Activated gamma-delta T cell (primary cell): ENCODE measurements at places on chromosomes 2 and 18.

- no peak for DNase-seq
Measured at GRCh38 chr2:188269004-188269403, 22.7 kb upstream of the GULP1 start.

GRCh38 chr2:175049661-175050060 is 44.5 kb upstream of the CHN1 start:
- DNase-seq = no peak

GRCh38 chr18:48943333-48943732 is 7.4 kb downstream of the SMAD7 start:
- DNase-seq = no peak

DNA sequence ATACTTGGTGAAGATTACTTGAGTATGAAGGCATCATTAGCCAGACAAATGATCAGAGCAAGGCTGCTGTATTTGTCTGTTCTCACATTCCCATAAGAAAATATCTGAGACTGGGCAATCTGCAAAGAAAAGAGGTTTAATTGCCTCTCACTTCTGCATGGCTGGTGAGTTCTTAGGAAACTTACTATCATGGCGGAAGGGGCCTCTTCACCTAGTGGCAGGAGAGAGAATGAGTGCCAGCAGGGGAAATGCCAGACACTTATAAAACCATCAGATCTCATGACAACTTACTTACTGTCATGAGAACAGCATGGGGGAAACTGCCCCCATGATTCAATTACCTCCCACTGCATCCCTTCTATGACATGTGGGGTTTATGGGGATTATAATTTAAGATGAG is 452.3 kb downstream of the GALR1 start:
- DNase-seq = no peak

DNA sequence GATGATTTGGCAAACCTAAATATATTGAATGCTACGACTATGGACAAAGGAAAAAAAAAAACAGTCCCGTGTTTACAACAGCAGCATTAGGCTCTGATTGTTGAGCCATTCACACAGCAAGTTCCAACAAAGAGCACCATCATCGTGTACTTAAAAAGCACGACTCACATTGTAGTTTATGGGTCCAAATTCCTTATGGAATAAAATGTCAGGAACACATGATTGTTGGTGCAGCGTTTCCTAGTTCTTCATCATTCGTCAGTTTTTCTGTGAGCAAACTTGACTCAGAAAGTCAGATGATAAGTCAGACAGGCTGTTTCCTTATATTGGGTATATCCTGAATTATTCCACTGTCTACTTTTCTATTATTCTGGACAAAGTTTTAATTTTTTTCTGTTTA is 10.0 kb upstream of the KIDINS220 start:
- no peak for DNase-seq

- no peak for DNase-seq
Measured at GRCh38 chr2:167342769-167343168, 454.5 kb downstream of the XIRP2 start.

- no peak for DNase-seq
Measured at GRCh38 chr18:48138210-48138609, 207.8 kb upstream of the SMAD2 start.

- DNase-seq = no peak
Measured at GRCh38 chr2:100840519-100840918, 20.6 kb downstream of the NPAS2 start.

DNA sequence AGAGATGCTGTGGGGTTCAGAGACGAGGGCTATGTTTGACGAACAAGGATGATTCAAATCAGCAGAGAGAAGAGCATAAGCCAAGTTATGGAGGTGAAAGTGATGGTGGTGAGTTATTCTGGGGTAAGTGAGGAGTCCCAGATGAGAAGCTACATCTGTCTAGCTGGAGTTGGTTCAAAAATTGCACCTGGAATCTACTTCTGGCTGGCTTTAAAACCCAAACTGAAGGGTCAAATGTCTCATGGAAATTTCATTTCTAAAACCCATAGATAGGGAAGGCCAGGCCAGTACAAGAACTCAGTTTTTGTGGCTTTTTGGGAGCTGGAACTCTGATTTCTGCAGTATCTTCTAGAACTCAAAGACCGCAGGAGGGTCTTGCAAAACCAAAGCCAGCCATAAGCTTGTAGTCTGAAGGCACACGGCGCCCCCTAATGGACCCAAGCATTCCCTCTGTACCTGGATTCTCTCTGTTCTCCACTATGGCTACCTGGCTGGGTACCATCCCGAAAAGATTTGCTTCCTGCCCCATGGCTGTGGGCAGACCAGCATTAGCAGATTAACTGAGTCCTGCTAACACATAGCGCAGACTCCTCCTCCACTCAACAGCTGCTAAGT is 229.1 kb upstream of the SLC14A2 start:
- DNase-seq = no peak

GRCh38 chr2:170222298-170222697 is 44.4 kb downstream of the MYO3B start:
- DNase-seq = no peak

DNA sequence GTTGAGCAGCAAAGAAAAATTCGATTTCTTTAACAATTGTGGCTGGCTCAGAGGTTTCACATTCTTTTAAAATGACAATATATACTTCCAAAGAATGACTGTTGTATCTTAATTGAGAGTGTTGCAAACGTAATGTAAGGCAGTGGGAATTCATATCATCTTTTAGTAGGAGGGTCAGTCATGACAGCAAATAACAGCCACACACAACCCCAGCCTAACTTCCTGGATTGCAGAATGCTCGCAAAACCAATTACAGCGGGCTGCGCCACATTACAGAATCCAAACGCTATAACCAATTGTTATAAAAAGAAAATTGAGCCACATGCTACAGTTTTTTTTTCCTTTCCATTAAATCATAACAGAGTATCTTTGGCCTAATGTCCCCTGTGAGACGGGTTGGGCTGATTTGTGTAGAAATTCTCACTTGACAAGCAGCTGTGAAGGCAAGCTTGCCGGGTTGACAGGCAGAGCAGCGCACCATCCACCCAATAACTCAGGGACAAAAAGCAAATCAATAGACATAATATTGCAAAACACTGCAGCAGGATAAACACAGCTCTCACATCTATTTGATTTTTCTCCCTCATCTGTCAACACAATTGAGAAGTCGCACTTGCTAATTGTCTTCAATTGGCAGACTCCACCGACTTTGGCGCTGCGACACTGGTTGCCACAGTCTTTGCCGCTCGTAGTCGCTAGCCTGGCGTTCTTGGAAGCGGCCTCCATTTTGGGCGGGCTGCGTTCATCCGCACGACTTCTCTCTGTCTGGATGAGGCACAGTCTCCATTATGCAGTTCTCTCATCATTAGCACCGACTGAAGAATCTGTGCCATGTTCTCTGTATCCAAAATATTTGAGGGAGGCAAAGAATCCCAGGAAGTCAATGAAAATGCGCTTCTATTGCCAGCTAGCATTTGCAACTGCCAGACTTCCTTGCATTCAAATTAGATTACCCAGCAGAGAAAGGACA is 95.0 kb upstream of the CCDC68 start:
- DNase-seq = no peak

- DNase-seq = no peak
Measured at GRCh38 chr2:178309541-178309940, 115.2 kb downstream of the OSBPL6 start.

GRCh38 chr2:19350678-19351401 is 7.6 kb downstream of the OSR1 start:
- DNase-seq = no peak

- DNase-seq = no peak
Measured at GRCh38 chr2:66580166-66581049, 145.5 kb downstream of the MEIS1 start.

DNA sequence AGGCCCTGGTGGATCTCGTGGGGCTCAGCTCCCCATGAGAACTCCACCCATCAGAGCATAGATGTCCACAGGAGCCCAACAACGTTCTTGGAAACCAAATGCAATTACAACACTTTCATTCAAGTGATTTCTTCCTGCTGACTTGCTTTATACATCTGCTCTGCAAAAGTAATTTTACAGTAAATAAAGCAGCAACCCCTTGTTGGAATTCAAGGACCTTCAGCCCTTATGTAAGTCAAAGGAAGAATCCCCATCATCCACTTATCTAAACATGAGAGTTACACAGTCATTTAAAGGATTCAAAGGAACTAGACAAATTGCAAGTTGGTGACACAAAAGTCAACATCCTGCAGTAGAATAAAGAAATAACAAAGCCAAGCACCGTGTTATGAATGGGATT is 17.1 kb upstream of the ANTXR1 start:
- no peak for DNase-seq

DNA sequence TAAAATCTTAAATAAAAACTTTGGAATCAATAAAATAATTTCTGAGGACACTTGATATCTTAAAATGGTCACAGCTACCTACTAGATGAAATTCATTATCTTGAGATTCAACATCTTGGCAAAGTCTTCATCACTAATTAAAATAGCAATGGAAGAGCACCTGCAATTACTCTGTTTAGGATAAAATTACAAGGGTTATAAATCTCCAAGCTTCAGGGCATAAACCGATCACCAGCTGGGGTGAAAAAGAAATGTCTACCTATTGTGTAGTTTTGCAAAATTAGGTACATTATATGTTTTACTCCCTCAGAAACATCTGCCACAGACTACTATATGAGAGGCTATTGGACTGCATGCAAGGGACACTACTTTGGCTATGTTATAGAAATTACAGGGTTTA is 327.1 kb downstream of the CCDC178 start:
- no peak for DNase-seq

GRCh38 chr2:117858892-117859531 is 44.5 kb downstream of the DDX18 start:
- DNase-seq = no peak

DNA sequence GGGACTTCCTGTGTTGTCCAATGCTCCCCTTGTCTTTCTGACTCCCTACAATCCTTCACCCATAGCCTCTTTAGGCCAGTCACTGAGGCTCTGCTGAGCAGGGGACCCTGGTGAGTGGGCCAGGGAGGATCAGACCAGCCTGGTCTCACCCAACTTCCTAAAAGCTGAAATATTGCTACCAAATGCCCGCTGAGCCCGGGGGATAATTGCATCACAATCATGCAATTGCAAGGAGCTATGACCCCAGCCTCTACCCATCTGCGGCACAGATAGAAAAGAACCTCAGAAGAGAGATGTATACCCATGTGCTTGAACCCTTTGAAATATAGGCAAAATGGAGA is 3.7 kb upstream of the SP100 start:
- DNase-seq = no peak

DNA sequence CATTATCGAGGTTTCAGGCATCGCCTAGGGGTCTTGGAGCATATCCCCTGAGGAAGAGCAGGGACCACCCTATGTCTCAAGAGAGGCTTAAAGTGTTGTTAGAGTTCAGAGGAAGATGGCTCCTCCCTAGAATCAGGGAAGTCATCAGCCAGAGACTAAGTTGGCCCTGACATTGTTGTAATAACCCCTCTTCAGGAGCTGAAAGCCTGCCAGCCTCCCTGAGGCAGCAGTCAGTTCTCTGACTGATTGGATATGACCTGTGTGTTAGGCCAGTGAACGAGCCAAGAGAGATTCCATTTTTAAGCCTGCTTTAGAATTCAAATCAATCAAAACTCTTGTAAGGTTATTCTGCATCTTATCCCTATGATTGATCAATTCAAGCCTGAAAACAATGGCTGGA is 34.9 kb downstream of the ARHGAP28 start:
- no peak for DNase-seq

DNA sequence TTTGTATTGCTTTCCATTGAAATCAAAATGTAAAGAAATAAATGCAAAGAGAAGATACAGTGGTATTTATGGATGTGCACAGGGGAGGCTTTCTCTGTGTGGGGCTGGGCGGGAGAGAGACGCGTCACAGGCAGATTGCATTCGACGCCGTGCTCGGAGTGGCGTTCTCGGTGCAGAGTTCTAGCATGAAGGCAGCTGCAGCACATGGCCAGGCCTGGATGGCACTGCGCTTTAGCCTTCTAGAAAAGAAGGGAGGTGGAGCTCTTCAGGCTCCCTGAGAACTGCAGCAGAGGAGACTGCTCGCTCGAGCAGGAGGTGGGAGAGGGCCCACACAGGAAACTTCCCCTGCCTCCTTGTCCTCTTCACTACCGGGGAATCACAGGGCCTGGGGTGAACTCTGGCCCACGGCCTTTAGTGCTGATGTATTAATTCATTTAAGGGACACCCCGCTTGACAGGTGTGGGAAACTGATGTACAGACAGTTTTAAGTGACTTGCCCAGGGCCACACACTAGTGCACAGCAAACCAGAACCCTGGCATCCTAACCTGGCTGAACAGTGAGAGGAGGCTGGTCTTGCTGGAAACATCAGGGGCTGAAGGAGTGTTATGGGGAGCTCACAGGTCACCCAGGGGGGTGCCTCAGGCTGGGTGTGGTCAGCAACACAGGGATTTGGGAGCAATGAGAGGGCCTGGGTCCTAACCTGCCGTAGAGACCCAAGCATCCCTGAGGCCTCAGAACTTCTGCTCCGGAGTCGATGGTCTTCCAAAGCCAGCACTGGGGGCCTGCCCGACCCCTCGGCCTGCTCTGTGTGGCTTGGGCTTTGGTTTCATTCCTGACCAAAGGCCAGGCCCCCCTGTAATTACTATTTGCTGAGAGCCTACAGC is 199.9 kb downstream of the HDAC4 start:
- no peak for DNase-seq
